ENCODE measurements at places on chromosomes 1 and 21.

DNA sequence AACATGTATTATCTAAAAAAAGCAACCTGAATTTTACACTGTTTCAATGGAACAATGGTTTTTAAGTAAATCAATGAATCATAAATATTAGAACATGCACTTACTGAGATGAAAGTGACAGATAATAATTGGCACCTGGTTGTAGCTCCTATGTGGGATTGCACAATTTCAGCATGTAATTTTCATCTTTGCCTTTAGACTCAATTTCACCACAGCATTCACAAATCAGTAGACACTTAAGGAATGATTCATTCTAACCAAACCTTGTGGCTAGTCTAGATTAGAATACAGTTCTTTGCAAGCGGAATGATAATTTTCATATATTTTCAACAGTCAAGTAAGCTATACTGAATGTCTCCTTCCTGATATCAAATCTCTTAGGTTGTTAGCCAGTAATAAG, 853.4 kb downstream of the KCNT2 start:
- no peak for DNase-seq

GRCh38 chr1:39238476-39238875, 34.0 kb downstream of the MACF1 start:
- DNase-seq: no peak

DNA sequence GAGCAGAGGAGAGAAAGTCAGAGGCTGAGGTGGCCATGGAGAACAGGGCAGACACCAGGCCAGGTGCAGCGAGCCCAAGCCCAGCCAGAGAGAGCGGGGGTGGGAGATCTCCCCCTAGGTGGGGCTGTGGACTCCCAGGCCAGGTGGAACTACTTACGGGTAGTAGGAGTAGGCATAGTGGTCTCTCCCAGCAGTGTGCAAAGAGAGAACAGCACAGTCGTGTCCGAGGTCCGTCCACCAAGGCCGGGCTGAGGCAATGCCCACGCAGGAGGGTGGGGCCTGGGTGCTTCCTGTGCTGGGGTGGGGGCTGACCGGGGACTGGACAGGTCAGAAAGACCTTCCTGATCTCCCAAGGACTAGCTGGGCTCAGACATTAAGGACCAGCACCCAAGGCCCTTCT, 263.7 kb downstream of the PTPRU start:
- no peak for DNase-seq

GRCh38 chr1:161836018-161836417, 69.9 kb downstream of the ATF6 start:
- DNase-seq: no peak

DNA sequence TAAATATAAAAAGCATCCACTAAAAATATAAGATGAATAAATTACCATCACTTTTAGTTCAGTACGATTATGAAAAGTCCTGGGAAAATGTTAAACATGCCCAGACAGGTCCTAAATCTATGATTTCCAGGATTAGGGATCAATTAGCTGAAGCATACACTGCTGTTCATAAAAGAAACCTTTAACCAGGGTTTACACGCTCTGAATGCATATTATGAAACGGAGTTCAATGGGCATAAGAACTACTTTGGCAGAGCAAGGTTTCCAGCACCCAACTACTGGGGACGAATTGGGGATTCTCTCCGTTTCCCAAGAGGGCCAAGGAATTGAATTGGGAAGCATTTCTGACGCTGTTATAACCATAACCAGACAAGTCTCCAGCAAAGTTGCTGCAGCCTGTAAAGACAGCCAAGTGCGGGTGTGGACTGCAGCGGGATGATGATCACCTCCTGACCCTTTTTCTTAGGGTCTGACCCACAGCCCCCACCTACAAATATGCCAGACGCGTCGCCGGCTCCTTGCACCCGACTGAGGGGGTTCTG, 1.6 kb downstream of the SLC30A1 start:
- DNase-seq: no peak

Data from activated T-helper 1 cell treated with anti-CD3 and anti-CD28 coated beads, Interleukin-2, amount 50 U/mL, for 16 hours (primary cell).